ENCODE measurements at places on chromosomes 11 and 22.

GRCh38 chr11:18329196-18329870, 7.0 kb downstream of the GTF2H1 start:
- DNase-seq = peak; percentile 37

DNA sequence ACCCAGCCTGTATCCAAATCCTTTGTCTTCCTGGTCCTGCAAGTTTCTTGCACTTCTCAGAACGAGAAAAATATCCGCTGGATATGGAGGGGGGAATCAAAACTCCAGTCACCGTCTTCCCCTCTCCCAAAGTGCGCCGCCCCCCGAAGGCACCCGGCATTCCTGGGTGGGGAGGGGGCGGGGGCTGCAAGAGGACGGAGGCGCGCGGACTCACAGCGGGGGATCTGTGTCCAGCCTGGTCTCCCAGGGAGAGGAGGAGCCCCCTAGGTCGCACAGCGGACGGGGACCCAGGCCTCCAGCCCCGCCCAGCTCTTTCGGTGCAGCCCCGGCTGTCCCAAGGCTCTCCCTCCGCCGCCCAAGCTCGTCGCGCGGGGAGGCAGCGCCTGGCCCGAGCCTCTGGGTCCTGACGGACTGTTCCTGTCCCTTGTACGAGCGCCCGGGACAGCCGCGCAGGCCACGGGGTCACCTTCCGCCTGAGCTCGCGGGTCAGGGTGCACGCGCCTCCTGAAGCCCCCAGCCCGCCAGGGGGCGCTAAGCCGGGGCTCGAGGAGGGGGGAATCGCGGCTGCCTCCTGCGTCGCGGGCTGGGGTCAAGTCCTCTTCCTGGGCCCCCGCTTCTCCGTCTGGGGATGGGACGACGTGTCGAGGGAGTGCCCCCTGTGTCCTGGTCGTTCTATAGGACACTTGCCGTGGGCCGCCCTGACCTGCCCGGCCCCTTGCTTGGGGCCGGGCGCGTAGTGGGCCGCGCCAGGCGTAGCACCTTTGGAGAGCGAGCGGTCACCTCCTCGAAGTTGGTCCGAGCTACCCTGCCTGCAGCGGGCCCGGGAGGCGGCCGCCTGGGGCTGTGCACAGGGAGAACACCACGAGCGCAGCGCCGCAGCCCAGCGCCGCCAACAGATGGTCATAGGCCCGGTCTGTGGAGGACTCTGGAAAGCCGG, 2.4 kb upstream of the WNT11 start:
- DNase-seq = peak; percentile 17

- DNase-seq = no peak
These were observed 41.3 kb downstream of the SMCO4 start for GRCh38 chr11:93501856-93502255.

GRCh38 chr22:32494971-32495370, 20.4 kb downstream of the FBXO7 start:
- no peak for DNase-seq

DNA sequence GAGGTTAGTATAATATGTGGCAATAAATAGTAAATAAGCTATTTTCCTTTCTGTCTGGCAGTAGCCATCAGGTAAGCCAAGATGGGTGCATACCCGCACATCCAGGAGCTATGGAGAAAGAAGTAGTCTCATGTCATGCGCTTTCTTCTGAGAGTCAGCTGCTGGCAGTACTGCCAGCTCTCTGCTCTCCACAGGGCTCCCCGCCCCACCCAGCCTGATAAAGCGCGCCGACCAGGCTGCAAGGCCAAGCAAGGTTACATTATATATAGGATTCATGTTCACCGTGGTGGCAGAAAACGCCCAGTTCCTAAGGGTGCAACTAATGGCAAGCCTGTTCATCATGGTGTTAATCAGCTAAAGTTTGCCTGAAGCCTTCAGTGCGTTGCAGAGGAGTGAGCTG, 126.2 kb downstream of the ATG16L2 start:
- no peak for DNase-seq

GRCh38 chr22:27094633-27095308, 437.4 kb downstream of the MIAT start:
- DNase-seq = no peak

- no peak for DNase-seq
These were observed 53.4 kb upstream of the WNT7B start for GRCh38 chr22:46030231-46030880.

GRCh38 chr11:90373971-90374370, 151.1 kb upstream of the CHORDC1 start:
- no peak for DNase-seq

- no peak for DNase-seq
These were observed 879.9 kb downstream of the FAM181B start for GRCh38 chr11:81853791-81854190.

DNA sequence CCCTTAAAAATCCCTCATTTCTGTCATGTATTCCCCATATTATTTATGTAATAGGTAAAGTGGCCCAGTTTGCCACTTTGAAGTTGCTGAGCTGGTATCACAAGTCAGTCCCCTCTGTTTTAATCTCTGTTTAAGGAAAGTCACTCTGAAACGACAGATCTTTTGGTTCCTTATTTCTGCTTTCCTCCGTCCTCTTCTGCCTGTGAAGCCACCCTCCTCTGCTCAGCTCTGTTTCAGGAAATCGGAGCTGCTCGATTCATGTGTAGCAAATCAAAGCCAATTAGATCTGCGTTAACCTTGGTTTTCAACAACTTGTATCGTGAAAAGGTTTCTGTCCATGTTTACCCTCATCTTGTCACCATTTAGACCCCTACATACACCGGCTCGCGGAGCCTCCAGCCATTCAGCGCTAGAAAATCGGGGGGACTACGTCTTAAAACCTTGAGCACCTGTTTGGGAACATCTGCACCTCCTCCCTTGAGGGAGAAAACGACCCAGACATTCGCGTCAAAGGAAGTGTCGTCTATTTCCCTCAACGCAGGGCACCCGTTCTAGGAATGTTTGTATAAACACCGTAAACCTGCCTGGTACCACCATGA, 576 bp upstream of the SC5D start:
- peak; percentile 1 for DNase-seq

DNA sequence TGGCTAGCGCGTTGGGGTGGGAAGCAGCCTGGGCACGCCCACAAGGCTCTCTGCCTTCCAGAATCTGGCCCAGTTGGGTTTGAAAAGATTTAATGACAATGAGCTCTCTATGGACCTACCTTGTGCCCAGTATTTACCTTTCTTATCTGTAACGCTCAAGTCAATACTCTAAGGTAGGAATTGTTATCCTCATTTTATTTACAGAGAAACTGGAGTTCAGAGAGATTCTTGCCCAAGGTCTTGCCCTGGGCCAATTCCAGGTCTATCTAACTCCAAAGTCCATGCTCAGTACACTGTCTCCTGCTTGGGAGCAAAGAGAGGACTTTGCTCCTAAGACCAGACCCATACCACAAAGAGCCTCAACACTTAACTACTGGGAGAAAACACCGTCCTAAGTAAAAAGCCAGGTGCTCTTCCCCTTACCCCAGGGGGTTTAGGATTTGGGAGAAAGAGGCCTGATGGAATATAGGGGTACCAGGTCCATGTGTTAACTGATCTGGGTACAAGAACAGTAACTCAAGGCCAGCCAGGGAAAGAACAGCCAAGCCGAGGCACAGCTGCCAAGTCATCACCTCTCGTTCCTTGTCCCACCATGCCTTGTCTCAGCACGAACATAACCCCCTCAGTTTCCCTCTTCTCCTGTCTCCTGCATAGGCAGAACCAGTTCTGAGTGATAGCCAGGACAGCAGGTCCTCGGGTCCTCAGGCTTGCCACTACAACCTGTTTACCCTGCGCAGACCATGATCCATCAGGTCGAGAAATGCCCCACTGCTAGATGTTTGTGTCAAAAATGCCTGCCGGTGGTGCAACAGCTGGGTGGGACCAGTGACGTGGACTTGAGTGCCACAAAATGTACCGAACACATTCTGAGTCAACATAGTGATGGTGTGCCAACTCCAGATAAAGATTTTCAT, 14.6 kb downstream of the APOA4 start:
- DNase-seq = peak; percentile 83

DNA sequence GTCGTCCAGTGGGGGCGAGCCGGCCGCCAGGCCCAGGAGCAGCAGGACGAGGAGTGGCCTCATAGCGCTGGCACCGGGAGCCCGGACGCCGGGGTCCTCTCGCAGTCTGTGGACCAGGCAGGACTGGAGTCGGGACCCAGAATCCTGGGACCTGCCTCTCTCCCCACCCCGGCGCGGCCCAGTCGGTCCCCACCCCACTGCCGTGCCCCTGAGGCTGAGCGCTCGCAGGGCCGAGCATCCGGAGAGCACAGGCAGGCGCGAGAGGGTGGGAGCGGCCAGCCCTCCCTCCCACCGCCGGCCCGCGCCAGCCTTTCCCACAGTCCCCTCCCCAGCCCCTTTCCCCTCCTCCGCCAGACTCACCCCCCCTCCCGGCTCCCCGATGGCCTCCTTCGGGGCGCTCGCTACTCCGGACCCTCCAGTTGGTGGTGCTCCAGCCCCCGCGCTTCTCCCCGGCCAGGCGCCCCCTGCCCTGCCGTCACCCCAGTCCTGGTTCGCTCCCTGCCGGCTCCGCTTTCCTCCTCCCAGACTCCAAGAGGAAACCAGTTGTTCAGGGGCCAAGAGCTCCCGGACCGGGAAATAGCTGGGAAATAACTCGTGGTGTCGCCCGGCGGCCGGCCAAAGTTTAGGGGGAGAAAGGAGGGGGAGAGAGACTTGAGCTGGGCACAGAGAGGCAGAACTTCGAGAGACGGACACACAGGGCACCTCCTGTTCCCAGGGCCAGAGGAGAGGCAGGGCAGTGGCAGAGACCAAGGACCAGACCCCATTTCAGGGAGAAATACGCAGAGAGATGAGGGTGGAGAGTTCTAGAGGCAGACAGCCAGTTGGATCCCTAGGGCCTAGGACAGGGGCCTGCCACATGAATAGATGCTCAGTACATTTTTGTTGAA, at the start of gene C1QTNF5:
Gene C1QTNF5, minus strand, starts transcription at position 549 of the 887 bp plus-strand sequence. Its CDS starts 486 bp downstream, at position 63.
- DNase-seq = peak; percentile 61

DNA sequence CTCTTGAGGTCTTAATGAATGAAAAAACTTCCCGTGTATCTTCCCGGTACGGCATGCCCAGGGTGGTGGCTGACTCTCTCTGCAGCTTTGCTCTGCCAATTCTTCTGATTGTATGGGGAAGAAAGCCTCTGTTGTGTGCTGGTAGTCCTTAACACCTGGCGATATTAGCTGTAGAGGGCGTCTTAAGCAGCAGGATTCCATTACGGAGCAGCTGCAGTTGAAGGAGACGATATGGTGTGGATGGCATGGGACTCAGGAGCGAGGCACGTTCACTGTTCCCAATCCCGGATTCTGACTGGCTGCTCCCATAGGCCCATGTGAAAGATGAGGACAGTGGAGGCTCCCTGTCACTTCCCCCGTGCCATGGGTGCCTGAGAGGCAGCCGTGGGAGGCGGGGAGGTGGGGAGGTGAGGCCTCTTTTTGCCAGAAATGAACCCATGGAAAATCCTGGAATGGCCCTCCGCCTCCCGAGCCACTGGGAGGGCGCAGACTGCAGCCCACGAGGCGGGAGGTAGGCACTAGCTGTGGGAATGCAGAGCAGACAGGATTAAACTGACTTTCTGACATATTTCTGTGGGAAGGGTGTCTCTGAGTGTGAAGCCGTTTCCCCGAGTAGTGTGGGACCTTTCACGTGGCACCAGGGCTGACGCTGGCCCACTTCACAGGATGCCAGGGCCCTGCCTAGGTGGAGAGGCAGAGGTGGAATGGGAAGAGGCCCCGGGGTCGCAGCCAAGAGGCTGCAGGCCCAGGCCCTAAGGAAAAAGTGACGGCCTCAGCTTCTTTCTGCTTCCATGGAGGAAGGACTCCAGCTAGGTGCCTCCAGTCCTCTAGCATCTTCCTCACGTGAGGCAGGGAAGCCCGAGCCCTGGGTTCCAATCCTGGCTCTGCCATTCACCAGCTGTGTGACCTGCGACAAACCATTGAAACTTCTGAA, 121.4 kb upstream of the CD82 start:
- DNase-seq = no peak

DNA sequence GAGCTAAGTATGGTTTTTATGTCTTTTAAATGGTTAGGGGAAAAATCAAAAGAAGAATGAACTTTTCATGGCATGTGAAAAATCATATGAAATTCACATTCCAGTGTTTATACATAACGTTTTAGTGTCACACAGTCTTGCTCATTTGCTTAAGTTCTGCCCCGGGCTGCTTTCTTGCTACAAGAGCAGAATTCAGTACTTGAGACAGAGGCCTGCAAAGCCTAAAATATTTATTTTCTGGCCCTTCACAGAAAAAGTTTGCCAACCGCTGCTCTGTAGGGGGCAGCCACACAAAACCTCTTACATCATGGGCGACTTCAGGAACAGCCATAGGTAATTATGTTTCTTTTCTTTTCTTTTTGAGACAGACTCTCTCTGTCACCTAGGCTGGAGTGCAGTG, 1.0 kb upstream of the ATG2A start:
- peak; percentile 55 for DNase-seq

DNA sequence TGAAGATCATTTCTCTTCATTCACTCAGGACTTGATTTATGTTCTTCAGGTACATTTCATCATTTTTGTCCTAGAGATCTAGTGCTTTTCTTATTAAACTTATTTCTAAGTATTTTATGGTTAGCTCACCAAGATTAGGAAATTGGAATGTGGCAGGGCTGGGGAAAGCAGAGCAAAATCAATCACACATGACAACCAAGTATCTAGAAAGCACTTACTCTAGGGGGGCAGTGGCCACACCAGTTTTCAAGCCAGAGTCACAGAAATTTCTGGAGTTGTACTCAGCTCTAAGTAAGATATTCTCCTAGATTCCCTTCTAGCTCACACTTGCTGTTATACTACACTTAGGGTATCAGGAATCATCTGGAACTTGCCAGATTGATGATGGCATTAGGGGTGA, 33.3 kb upstream of the MYEOV start:
- DNase-seq = peak; percentile 57

GRCh38 chr11:940496-941135, 14.9 kb downstream of the AP2A2 start:
- DNase-seq = no peak

- peak; percentile 51 for DNase-seq
These were observed 13.2 kb downstream of the SIK3 start for GRCh38 chr11:117084992-117085391.

GRCh38 chr11:126423743-126424142, 68.3 kb downstream of the ST3GAL4 start:
- no peak for DNase-seq

- DNase-seq = no peak
These were observed 153.3 kb downstream of the SWAP70 start for GRCh38 chr11:9817191-9817590.

DNA sequence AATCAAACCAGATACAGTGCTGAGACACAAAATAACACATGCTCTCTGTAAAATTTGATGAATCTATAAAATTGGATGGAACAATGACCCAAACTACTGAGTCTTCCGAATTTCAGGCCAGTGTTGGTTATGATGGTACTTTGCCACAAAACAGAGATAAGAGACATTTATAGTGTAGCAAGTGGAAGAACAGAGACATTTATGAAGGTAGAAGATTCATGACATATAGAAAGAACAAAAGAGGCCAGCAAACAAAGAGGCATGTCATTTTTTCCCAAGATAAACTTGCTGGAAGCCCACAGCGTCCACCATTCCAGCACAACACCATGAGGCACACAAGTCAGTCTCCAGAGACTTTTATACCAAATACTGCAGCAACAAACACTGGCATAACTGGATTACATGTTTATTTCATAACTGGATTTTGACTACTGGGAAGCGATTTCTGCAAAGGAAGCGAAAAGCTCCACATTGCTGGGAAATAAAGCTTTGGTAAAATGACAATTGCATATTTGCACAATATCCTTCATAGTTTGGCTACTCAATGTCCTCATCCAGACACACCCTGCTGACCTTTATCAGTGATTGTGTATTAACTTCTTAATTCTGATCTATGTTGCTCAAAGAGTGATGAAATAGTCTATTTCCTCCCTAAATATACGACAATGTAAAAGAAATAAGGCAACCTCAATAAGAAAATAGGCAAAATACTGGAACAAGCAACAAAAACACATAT, 17.5 kb downstream of the DDI1 start:
- DNase-seq = no peak

All from amniotic epithelial cell (primary cell).